ENCODE measurements at places on chromosomes 5 and 9. TPM values are rescaled to one million over a fixed set of nuclear protein-coding genes. Genes with fewer than 3 reads are reported as not detected.

Gene HTR1A
- total RNA-seq: not detected

Gene TEK
- total RNA-seq: 25.8 TPM

Gene RICTOR
- 47.4 TPM for total RNA-seq

Gene IPPK
- 10.6 TPM for total RNA-seq

Gene MVB12B
- total RNA-seq: 3.5 TPM

- no peak for DNase-seq
Measured at GRCh38 chr5:143913008-143913752, 101.2 kb downstream of the HMHB1 start.

DNA sequence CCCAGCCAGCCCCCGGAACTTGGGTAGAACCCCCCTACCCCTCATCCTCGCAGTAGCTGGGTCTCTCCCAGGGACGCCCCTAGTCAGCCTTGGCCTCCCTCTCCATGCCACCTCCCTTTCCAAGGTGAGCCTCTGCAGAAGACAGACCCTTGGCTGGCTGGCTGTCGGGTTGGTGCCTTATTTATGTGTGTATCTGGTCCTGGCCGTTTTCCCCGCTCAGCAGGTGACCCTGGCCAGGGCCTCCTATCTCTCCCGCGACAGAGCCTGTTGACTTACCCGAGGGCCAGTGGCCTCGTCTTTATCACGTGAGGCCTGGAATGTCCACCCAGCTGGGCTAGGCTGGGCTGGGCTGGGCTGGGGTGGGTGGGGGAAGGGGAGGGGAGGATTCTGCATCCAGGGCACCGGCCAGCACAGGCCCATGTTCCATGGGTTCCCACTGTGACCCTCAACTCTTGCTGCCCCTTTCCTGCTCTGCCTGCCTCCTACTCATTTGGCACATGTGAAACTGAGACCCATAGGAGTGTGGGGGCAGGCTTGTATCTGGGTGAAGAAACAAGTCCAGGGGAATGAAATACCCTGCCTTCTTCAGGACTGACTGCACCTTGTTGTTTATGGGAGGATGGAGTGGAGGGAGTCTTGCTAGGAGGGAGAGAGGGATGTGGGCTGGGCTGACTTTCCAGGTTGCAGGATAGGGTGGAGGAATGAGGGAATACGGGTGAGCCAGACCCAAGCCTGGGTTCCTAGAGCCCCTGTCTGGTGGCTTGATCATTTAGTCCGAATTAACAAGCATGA is 3.1 kb downstream of the CXXC5 start:
- DNase-seq: peak; percentile 72

GRCh38 chr5:81165493-81166119 is 67.5 kb upstream of the CKMT2 start:
- peak; percentile 70 for DNase-seq

- DNase-seq: no peak
Measured at GRCh38 chr9:135889564-135890189, 17.7 kb downstream of the CAMSAP1 start.

DNA sequence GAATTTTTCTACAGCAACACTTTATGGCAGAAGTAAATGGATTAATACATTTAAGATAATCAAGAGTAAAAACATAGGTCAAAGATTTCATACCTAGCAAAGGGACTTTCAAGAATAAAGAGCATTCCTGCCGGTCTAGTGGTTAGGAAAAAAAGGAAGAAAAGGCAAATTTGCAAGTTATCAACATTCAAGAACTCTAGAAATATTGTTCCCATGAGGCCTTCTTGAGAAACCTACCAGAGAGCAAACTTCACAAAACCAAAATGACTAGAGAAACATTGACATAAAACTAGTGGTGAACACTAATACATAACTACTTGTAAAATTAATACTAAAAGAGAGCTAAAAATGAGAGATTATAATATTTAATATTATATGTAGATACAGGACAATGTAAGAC is 320.2 kb upstream of the RGMB start:
- no peak for DNase-seq

GRCh38 chr9:122364117-122364782 is 6.6 kb upstream of the PTGS1 start:
- DNase-seq: no peak

GRCh38 chr5:62465985-62466925 is 53.7 kb downstream of the IPO11 start:
- DNase-seq: peak; percentile 45

GRCh38 chr5:3217114-3217513 is 378.5 kb upstream of the IRX1 start:
- no peak for DNase-seq

DNA sequence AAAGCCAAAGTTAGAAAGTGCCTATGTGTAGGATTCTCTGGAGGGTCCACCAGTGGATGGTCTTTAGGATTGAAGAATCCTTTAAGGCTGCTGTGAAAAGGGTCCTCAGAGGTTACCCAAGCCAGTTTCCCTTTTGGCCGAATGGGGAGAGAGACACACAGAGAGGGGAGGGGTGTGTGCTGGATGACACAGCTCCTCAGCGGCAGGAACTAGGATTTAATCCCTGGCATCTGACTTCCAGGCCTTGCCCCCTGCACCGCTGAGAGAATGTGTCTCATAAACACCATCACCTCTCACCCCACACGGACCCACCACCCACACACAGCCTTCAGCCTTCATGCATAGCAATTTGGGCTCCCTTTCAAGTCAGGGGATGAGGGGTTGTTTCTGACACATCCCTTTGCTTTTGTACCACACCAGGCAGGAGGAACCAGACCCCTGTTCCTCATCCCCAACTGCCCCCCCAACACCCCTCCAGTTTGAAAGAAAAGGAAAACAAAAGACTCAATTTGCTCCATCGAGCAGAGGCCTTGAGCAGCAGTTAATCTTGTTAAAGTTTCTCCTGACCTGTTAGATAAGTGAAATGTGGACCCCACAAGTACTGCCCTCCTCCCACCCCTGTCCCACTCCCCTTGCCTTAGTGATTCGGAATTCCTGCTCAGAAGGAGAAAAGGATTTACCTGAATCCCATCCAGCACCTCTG is 4.0 kb downstream of the PAPPA start:
- DNase-seq: peak; percentile 81

DNA sequence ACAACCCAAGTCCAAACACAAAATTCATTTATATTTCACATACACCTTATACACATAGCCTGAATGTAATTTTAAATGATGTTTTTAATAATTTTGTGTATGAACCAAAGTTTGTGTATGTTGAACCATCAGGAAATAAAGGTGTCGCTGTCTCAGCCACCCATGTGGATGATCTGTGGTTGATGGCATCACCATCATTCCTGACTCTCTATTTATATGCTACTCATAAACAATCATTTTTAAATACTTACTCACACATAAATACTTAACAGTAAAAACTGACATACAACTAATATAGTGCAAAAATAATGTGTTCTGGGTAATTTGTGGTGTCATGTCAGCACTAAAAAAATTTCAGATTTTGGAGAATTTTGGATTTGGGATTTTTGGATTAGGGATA is 38.4 kb downstream of the SMC5 start:
- peak; percentile 59 for DNase-seq

DNA sequence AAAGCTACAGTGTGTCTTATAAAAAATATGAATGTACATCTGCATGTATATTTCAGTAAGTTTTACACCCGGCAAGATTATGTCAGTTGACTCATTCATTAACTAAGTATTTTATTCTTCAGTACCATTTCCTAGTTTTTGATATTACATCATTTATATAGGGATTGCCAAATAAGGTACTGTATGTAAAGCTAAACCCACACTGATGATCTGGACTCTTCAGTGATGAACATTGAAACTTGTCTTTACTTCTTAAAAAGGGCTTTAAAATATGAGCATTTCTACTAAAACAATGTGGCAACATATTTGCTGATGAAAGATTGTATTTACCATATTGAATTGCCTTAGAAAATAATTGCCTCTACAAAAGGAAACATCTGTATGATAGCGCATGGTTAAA is 151.8 kb upstream of the TLX3 start:
- no peak for DNase-seq

DNA sequence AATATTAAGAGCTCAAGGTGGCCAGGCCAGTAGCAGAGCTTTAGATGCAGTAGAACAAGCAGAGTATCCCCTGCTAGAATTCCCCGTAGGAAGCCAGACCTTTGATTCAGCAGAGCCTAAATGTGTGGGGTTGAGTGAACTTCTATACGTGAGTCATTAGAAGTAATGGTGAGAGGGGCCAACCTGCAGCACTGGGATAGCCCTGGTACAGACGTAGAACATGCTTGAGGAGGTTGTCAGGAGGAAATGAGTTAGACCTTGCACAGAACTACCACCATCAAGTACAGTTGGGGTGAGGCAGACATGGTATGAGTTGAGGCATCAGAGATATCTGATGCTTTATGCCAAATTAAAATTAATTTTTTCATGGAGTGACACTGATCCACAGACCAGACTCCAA is 42.0 kb downstream of the PDCD1LG2 start:
- no peak for DNase-seq

GRCh38 chr5:137563646-137564397 is 64.7 kb upstream of the SPOCK1 start:
- peak; percentile 90 for DNase-seq

- DNase-seq: no peak
Measured at GRCh38 chr5:15808577-15808976, 308.6 kb downstream of the FBXL7 start.

DNA sequence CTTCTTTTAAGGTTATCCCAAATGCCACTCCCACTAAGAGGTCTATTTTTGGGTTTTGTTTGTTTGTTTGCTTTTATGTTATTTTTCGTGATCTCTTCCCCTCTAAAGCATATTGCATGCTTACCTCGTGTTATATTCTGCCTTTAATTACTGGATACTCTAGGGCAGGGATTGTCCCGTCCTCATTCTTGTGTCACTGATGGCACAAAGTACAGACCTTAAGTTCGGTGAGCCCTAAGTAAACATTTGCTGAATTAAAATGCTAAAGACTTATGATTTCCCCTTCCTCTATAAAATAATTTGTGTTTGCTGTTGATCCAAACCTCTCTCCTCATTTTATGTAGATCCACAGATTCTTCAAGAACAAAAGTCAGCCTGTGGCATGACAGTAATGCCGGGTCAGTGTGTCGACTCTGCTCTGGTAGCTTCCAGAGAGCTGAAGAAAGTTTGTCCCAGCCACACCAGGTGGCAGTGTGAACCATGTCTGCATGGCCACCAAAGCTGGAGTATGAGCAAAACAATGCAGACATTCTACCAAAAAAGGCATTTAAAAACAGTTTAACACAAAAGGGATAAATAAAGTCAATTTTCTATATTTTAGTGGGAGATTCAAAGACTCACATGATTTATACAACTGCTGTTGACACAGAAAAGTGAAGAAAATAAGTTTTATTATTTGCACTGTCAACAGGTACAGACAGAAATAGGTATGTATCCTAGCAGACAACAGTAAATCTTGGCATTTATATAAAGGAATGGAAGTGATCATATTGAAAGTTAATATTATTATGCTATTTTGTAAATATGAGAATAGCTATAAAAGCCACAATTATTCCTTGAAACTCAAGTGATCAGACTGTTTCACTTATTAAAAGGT is 17.9 kb upstream of the POC5 start:
- DNase-seq: peak; percentile 16

DNA sequence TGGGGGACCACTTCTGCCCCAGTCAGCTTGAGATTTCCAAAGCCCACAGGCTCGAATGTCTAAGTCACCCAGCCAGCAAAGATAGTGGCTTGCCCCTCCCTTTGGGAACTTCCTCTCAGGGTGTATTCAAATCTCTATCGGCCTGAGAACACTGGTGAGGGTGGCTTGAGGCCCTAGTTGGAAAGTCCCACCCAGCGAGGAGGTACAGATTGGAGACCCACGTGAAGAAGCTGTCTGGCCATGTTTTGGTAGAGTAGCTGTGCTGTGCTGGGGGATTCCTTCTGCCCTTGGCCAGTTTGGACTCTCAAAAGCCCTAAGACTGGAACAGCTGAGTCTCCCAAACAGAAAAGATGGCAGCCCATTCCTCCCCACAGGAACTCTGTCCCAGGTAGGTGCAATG is 172.7 kb upstream of the RIOK2 start:
- DNase-seq: no peak

- DNase-seq: no peak
Measured at GRCh38 chr9:97319395-97319794, 11.9 kb downstream of the CCDC180 start.

- no peak for DNase-seq
Measured at GRCh38 chr9:37692622-37693221, 42.0 kb downstream of the FRMPD1 start.

- peak; percentile 71 for DNase-seq
Measured at GRCh38 chr9:16039988-16040761, 487.3 kb downstream of the CCDC171 start.

DNA sequence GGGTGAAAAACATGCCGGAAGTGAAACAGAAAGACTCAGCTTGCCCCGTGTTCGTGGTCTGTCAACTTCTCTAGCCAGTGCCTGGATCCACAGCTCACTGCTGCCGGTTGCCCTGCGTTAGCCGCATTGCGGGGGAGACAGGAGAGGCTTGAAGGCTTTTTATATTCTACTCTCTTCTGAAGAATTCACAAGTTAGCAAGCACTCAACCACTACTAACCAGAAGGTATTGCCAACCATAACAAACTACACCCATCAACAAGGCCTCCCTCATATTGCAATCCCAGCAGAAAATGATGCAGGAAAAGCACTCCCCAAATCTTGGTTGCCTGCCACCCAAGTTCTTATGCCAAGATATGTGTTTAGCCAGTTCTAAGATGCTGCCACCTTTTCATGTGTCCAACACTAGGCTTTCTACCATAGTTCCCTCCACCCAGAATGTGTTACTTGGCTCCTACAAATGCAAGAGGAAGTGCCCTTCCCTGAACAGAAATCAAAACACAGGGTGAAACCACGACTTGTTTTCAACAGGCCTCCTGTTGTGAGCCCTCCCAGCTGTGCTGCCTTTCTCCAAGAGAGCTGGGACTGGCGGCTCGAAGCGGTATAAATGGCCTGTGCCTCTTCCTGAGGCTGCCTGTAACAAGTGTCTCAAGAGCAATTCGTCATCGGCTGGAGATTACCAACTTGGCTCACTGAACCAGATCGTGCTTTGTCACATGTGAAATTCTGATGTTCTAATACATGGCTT is 129.0 kb downstream of the SNX18 start:
- DNase-seq: peak; percentile 83

DNA sequence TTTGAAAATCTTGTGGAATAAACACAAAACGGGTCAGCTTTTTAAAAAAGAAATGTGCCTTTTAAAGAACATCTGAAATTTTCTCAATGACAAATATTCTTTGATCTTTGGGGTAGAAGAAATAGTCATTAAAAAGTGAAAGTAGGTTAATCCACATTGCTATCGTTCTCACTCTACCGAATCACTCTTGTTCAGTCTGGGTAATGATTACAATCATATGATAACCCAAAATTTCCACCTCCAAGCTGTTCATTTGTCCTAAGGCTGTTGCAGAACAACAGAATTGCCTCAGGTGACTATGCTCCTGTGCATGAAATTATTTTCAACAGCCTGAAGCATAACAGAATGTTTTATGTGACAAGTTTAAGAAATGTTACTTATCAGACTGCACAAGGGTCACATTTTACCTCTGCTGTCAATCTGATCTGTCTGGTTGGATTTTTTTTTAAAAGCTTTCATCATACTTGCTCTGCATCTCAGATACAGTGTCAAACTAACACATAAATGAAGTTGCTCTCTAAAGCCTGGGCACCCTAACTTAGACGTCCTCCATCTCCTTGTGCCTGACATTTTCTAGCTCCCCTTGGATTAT is 227.3 kb downstream of the LURAP1L start:
- DNase-seq: no peak

All from fibroblast of villous mesenchyme (primary cell).